Naive thymus-derived CD4-positive, alpha-beta T cell (primary cell): ENCODE measurements at places on chromosomes 11 and 22.

DNA sequence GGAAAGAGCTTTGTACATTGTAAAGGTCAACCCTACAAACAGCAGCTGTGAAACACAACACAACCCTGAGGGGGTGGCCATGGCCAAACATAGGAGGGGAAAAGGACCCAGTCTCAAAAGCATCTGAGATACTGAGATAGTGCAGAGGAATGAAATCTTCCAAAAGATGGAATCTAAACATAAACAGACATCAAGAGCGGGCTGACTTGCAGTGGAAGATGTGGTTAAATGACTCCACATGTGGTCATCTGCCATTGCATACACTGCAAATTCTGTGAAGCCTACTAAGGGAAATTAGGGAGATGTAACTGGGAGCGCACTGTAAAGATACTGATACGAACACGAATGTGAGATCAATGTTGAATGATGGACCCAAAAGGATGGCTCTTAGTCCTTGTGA lies 22.0 kb downstream of the BDNF start:
- DNase-seq = no peak

DNA sequence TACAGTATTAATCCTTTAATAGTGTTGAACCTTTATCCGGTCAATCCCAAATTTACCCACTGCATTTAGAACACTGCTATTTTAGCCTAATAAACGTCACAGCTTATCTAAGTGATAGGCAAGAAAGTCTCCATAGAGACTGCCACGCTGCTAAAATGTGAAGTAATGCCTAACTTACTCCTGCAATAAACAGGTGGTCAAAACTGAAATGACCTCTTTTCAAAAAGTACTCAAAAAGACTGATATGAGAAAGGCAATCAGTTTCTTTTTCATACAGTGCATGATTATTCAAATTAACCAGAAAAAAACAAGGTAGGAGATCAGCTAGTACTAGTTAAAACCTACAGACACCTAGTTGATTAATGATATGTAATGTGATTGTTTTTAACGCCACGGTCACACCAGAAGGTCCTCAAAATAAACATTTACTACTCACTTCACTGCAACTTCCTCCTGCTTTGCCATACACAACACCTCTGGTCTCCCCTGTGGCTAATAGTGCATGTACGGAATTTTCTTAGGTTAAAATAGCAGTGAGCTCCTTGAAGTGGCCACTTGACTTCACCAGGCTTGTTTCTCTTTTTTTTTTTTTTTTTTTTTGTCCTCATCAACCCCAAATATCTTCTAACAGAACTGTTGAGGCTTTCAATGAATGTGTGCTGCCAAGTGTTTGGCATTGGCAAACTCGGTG lies 8.8 kb downstream of the ATP5MG start:
- DNase-seq = no peak

- no peak for DNase-seq
These were observed 34.3 kb downstream of the TOM1 start for GRCh38 chr22:35334004-35334403.

DNA sequence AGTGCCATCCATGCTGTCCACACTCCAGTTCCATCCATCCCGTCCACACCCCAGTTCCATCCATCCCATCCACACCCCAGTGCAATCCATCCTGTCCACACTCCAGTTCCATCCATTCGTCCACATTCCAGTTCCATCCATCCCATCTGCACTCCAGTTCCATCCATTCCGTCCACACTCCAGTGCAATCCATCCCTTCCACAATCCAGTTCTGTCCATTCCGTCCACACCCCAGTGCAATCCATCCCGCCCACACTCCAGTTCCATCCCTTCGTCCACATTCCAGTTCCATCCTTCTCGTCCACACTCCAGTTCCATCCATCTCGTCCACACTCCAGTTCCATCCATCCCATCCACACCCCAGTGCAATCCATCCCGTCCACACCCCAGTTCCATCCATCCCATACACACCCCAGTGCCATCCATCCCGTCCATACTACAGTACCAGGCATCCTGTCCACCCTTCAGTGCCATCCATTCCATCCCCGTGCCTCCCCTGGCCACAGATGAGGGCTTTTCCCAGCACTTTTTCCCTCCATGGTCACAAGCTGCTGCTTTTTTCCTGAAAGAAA lies 704.0 kb downstream of the BRD1 start:
- DNase-seq = no peak

GRCh38 chr22:28381429-28382167 lies 298.0 kb downstream of the TTC28 start:
- no peak for DNase-seq

DNA sequence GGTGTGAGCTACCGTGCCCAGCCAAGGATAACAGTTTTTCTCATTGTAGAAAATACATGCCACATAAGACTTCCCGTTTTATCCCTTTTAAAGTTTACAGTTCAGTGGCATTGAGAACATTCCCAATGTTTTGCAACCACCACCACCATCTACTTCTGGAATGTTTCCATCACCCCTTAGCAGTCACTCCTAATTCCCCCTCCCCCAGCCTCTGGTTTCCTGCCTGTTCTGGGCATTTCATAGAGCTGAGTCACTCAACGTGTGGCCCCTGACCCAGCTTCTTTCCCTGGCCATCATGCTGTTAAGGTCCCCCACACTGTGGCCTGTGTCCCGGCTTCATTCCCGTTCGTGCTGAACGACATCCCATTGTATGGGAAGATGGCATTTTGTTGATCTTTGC lies 30.7 kb downstream of the FGF4 start:
- no peak for DNase-seq

GRCh38 chr11:59283825-59284772 lies 71.4 kb upstream of the MPEG1 start:
- DNase-seq = peak; percentile 46

- DNase-seq = no peak
These were observed 84.1 kb downstream of the CEP164 start for GRCh38 chr11:117411736-117412135.

DNA sequence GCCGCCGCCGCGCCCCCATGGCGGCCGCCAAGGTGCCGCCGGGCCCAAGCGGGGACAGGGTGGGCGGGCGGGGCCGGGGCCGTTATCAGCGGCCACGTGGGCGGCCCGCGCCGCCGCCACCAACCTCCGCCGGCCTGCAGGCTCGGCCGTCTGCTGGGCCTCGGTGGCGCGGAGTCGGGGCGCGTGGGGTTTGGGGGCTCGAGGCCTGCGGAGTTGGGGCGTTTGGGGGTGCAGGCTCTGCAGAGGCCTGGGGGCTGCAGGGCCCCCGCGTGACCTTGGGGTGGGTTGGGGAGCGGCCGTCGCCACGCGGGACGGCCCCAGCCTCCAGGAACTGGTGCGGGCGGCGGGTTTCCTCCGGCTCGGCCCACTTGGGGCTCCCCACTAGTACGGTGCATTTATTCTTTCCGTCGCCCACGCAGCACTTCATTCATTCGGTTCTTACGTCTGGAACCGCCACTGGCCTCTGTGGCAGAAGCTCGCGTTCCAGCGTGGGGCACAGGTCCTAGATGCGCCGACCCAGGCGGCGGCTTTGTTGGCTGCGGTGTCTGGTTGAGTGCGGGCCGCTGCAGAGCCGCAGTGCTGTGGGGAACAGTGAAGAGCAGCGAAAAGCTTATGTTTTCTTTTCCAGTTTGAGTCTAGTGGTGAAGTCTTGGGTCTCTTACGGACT lies 740 bp upstream of the TRMT2A start:
- DNase-seq = peak; percentile 72

DNA sequence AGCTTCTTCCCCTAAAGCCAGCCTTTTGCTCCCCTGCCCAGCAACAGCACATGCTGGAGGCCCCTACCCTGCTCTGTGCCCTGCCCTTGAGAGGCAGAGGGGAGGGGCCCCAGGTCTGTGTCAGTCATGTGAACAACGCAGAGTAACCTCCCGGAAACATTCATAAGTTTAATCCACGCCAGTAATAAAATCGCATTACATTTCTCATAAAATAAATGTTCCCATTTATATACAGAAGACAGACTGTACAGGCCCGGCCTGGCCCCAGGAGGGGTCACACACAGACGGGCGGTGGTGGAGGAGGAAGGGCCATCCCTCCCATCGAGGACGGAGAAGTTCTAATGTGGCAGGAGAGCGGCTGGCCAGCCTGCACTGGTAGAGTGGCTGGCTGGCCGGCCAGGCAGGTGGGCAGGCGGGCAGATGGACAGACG lies 39.5 kb downstream of the LMO1 start:
- no peak for DNase-seq

GRCh38 chr11:77371646-77372045 lies 70.2 kb upstream of the GDPD4 start:
- no peak for DNase-seq

DNA sequence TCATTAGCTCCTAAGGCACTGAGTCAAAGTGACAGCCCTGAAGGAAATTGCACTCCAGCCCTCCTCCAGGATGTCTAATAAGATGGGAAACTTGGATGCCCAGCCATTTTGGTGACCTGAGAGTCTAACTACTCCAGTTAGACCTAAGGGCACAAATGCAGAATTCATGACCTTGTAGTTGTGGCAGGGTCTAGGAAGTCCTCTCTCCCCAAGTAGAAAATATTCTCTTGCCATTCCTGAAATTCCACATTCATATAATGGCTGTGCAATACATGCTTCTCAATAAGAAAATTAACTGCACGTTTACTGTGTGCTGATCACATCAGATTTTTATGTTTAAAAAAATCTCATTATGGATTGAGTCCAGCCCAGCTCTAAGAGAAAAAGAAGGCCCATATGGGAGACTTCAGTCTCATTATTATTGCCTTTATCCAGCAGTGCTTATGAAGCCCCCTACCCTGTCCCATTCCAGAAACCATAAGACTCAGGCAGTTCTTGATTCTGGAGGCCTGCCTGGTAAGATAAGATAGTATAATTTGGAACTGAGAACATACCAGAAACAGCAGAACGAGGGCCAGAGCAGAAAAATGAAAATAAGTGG lies 133.7 kb upstream of the LDLRAD3 start:
- no peak for DNase-seq
